Left renal cortex interstitium (tissue), 4 donors: ENCODE measurements at places on chromosomes 13 and 19.
A peak's percentile ranks its signal among the peaks of the same experiment; 100 is the strongest.

DNA sequence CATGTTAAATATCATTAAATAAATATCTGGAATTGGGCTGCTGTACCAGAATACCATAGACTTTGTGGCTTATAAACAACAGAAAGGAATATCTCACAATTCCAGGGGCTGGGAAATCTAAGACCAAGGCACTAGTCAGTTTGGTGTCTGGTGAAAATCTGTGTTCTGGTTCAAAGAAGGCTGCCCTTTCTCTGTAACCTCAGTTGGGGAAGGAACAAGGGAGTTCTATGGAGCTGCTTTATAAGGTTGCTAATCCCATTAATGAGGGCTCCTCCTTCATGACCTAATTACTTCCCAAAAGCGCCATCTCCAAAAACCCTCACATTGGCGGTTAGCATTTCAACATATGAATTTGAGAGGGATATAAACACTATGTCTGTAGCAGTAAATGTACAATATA lies 480.9 kb downstream of the GPC5 start:
- no peak for DNase-seq

- no peak for DNase-seq
Measured at GRCh38 chr13:90792335-90792734, 555.2 kb upstream of the MIR17HG start.

- DNase-seq = no peak
Measured at GRCh38 chr13:103302676-103303075, 236.5 kb upstream of the SLC10A2 start.

- no peak for DNase-seq
Measured at GRCh38 chr13:109497917-109498316, 288.5 kb downstream of the IRS2 start.

- no peak for DNase-seq
Measured at GRCh38 chr19:13493516-13494310, 12.6 kb downstream of the CACNA1A start.

- no peak for DNase-seq
Measured at GRCh38 chr13:26255115-26255514, 1.2 kb downstream of the CDK8 start.

DNA sequence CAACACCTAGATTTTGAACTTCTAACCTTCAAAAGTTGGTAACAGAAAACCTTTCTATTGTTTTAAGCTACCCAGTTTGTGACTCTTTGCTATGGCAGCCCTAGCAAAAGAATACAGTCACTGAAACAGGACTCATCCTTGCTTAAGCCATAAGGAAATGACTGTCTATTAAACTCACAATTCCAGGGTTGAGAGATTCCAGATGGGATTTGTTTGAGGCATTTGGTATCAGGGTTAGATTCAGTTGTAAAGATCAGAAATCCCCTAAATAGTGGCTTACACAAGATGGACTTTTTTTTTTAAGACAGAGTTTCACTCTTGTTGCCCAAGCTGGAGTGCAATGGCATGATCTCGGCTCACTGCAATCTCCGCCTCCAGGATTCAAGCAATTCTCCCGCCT lies 41.1 kb upstream of the RGCC start:
- DNase-seq = no peak

DNA sequence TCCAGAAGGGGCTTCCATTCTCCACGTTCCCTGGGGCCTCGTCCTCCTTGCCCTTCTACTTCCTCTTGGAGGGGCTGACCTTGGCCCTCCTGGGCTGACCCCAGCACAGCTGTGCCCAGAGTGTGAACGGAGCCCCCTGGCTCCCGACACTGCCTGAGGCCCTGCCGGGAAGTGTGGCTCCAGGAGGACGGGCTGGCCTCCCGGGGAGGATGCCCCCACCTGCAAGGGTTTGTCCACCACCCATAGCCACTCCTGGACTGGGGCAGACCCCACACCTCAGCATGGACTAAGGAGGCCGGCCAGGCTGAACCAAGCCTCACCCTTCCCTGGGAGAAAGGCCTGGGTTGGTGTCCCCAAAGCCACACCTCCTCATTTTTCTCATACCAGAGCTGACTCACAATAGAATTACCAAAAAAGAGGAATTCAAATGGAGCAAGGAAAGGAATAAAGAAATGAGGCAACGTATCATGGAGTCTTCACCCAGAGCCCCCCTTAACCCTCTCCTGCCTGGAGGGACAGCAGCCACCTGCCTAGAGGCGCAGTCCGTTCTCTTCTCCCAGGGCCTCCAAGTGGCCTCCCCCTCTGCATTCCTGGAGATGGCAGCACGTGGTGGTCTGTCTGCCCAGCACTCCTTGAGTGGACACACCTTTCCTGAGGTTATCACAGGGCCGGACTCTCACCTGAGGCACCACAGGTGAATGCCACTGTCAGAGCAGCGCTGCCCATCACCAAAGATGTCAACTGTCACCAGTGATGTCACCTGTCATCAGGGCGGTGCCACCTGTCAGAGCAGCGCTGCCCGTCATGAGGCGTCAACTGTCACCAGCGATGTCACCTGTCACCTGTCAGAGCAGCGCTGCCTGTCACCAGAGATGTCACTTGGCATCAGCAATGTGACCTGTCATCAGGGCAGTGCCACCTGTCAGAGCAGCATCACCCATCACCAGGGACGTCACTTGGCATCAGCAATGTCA lies 3.1 kb upstream of the C13orf46 start:
- no peak for DNase-seq

DNA sequence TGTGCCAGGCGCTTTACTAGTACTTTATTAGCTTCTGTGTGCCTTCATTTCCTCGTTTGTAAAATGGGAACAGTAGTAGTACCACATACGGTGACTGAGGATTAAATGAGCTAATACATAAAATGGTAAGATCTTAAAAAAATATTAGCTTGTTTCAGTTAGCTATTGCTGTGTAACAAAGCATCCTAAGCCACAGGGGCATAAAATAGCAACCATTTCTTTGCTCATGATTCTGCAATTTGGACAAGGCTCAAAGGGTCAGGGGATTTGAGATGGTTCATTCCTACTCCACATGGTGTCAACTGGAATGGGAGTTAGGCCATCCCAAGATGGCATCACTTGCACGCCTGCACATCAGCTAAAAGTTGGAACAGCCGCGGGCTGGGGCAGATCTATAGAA lies 13.3 kb downstream of the DYRK1B start:
- no peak for DNase-seq

DNA sequence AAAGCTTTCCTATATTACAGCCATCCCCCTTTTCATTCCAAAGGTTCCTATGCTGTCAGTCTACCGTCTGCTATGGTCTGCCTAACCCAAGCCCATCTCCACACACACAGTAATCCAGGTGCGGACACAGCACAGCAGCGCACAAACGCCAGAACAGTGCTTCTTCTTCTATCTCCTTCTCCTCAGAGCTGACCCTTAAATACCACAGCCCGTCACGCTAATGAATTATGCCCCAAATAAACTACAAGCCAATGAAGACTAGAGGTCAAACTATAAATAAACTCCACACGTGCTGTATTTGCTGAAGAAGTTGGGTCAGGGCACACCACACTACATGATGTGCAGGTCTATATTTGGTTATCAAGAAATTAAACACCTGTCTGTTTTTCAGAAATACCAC lies 71.8 kb downstream of the TBC1D4 start:
- no peak for DNase-seq

- no peak for DNase-seq
Measured at GRCh38 chr13:78045916-78046315, 127.3 kb upstream of the EDNRB start.

- DNase-seq = no peak
Measured at GRCh38 chr19:17183858-17184321, 31.3 kb upstream of the USE1 start.

DNA sequence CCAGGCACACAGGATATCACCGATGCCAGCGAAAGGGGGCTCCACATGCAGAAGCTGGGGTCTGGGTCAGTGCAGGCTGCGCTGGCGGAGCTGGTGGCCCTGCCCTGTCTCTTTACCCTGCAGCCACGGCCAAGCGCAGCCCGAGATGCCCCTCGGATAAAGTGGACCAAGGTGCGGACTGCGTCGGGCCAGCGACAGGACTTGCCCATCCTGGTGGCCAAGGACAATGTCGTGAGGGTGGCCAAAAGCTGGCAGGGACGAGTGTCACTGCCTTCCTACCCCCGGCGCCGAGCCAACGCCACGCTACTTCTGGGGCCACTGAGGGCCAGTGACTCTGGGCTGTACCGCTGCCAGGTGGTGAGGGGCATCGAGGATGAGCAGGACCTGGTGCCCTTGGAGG lies 7.2 kb downstream of the NCAN start:
- DNase-seq = no peak

- no peak for DNase-seq
Measured at GRCh38 chr19:607301-608154, 17.8 kb downstream of the HCN2 start.

DNA sequence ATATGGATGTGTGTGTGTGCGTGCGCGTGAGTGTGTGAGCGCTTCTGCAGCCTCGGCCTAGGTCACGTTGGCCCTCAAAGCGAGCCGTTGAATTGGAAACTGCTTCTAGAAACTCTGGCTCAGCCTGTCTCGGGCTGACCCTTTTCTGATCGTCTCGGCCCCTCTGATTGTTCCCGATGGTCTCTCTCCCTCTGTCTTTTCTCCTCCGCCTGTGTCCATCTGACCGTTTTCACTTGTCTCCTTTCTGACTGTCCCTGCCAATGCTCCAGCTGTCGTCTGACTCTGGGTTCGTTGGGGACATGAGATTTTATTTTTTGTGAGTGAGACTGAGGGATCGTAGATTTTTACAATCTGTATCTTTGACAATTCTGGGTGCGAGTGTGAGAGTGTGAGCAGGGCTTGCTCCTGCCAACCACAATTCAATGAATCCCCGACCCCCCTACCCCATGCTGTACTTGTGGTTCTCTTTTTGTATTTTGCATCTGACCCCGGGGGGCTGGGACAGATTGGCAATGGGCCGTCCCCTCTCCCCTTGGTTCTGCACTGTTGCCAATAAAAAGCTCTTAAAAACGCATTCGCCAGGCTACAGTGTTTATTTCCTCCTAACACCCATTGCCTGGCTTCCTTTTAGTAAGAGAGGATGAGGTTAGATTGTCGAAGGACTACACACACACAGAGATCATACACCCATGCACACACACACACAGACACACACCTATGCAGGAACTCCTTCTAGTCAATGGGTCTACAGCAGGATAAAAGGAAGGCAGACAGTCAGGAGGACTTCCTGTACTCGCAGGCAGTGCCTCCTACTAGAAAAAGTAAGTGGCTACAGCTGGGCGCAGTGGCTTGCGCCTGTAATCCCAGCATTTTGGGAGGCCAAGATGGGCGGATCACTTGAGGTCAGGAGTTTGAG lies 7.1 kb downstream of the FOSB start:
- no peak for DNase-seq

DNA sequence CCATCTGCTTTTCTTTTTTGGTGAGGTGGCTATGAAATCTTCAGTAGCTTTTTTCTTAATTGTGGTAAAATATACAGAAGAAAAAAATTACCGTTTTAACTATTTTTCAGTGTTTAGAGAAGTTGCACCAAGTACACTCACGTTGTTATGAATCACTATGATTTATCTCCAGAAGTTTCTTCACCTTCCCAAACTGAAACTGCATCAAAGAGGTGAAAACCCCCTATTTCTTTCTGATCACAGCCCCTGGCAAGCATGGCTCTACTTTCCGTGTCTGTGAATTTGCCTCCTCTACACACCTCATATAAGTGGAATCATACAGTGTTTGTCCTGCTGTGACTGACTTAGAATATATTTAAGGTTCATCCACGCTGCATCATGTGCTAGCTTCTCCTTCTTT lies 15.6 kb upstream of the SIGLEC10 start:
- no peak for DNase-seq

GRCh38 chr13:88339271-88339741 lies 668.1 kb downstream of the SLITRK5 start:
- no peak for DNase-seq

GRCh38 chr13:50106559-50106958 lies 91.3 kb downstream of the KCNRG start:
- peak; percentile 19 for DNase-seq

DNA sequence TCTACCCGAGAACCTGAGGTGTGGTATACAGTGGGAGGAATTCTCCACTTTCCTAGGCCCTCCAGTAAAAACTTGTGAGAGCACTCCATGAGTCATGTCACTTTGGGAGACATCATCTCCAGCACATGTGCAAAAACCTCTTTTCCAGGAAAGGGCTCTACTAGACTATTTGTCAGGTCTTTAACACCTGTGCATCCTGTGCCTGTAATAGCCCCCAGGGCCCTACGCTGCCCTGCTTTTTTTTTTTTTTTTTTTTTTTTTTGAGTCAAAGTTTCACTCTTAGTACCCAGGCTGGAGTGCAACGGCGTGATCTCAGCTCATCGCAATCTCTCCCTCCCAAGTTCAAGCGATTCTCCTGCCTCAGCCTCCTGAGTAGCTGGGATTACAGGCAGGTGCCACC lies 1.7 kb upstream of the ERVV-1 start:
- DNase-seq = no peak

DNA sequence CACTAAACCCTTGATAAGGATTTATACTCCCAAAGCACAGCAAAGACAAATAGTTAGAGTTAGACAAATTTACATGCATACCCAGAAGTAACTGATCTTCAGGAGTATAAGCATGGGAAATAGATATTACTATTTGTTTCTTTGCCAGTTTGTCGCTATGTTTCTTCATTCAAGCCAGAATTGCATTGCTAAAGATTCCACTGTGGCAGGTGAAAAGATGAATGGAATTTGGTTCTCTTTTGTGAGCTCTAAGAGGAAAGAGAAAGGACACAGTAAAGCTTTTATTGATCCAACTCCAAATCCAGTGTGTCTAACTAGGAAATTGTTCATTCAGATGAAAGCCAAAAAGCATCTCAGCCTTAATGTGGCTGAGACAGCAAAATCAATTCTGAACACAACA lies 292.3 kb upstream of the SPRY2 start:
- no peak for DNase-seq

DNA sequence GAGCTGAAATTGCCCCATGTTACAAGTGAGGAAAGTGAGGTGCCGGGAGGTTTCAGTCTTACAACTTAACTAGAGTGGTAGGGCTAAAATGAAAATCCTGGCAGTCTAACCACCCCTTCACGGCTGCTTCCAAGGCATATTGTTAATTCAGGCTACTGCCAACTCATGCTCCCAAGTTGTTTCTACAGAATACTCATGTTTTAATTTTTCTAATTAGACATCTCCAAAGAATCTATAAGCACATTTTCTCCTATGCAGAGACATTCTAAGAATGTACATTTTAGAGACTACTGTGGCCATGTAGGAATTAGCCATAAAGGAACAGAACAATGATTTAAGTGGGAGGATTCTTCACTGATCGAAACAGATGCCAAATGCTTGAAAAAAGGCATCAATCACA lies 7.0 kb upstream of the TSC22D1 start:
- DNase-seq = no peak

GRCh38 chr19:12946731-12947496 lies 1.3 kb downstream of the RAD23A start:
- no peak for DNase-seq

GRCh38 chr19:45601524-45602374 lies at the start of gene GPR4:
GPR4 (minus strand) TSS chr19:45602212; CDS start chr19:45591866, 10,346 bp downstream.
- no peak for DNase-seq
